ENCODE measurements at places on chromosomes 6 and 20.

DNA sequence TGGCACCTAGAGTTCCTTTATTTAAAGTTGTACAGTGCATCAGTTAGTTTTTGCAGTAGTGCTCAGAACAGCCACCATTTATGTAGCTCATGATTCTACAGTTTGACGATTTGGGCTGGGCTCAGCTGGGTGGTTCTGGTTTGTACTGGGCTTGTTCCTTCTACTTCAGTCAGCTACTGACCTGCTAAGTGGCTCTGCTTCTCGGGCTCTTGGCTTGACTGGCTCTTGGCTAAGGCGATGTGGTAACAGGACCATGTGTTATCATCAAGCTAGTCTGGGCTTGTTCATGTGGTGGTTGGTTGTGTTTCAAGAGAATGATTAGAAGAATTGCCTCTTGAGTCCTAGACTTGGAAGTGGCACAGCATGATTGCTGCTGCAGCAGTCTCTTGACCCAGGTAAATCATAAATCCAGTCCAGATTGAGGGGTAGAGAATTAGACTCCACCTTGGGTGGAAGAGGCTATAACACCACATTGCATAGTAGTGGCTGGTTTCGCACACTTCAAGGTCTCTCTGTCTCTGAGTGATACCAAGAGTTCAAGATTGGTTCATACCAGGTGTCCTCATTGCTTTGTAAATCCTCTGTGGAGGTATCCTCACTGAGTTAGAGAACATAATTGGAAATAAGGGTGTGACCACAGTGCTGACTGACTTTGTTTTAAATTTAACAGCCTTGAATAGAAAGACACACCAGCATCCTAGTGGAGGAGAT lies 253.0 kb downstream of the ARID1B start:
- DNase-seq: no peak

DNA sequence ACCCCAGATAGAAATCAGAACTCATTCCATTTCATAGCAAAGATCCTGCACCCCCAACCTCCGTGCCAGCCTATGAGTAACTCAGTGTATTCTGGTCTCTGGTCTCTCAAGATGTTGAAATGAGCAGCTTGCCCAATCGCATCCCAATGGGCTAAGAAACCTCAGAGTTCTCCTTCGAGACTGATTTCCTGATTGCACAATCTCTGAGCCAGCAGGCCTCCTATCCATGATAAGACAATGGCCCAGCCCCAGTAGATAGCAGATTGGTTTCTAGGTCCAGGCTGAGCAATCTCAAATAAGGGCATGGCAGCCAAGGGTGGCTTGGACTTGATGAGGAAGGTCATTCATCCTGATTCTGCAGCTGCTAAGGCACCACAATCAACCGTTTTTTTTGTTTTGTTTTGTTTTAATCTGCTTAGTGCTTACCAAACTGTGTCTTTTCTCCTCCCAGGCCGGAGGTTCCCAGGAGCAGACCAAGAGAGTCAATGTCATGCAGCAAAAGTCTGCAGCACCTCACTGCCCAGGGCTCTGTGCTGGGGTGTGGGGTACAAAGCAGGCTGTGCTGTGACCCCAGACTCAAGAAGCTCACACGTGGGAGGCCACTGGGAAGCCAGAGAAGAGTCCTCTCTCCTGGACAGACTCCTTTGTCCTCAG lies 125.1 kb upstream of the NXT1 start:
- no peak for DNase-seq

DNA sequence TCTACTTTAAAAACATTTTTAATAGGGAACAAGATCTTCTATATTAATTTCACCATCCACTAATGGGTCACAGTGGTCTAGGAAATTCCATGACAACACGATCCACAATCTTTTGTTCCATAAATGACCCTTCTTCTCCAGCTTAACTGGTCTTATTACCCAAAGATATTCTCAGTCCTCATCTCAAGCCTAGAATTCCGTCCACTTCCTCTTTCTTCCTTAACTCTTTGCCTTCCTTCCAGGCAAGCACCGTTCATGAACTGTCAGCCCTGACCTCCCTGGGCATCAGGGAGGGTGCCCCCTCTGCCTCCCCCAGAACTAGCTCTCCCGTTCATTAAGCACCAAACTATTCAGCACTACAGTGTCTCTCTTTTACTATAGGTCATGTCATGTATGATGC lies 8.0 kb downstream of the SAYSD1 start:
- DNase-seq: no peak

DNA sequence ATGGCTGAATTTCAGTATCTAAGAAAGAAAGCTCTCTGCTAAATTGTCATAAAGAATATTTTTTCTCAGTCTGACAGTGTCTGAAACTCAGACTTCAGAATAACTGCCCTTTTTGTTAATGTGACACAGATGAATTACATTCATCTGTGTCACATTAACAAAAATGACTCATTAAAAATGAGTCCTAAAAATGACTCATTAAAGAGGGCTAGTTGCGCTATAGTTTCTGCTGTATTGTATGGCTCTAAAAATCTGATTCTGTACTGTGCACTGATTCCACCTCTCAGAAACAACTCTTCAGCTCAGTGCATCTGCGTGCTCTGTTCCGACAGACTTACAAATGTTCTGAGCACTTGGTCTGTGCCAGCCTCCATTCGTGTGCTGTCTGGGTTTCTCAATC lies 15.0 kb downstream of the RNF114 start:
- no peak for DNase-seq

- no peak for DNase-seq
These were observed 479.4 kb upstream of the SLC35B3 start for GRCh38 chr6:8914700-8915099.

DNA sequence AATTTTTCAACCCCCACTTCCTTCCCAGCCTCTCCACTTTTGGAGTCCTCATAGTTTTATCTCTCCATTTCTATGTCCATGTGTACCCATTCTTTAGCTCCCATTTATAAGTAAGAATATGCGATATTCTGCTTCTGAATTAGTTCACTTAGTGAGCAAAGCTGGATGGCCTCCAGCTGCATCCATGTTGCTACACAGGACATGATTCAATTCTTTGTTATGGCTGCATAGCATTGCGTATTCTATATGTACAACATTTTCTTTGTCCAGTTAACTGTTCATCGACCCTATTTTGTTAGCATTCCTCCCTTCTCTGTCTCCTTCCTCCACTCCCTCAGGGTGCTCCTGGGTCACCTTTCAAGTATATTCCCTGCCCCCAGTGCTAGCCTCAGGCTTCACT lies 210.0 kb upstream of the SSTR4 start:
- no peak for DNase-seq

DNA sequence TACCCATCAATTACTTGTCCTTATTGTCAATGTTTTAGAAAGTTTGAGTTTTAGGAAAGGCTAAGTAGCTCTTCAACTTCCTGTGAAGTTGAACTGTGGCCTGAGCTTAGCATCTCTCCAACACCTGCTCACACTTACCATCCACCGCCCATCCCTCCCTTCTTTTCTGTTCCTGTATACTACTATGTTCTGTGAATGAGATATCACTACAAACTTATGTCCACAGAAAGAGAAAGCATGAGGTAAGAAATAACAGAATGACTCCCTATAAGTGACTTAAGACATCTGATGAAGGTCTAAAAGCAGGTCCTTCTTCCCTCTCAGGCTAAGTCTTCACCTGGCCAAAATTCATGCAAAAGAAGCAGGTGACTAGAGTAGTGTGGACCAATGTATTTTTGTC lies 246.3 kb upstream of the PREP start:
- no peak for DNase-seq

DNA sequence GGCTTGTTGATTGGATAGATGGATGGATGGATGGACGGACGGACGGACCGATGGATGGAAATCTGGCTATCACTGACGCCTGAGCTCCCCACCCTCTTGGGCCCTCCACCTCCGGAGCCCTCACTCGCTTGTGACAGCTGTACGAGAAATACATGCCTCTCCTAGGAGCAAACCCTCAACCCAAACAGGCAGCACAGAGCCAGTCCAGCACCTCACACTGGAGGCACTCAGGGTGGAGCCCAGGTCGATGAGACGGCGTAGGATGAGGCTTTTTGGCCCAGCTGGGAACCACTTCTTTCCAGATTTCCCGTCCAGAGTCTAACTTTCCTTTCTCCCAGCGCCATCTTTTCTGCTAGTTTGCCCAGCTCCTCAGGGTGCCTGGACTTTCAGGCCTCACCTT lies 2.7 kb upstream of the LY6G5C start:
- DNase-seq: no peak

All from NCI-H748 treated with DMSO at 0.1 percent for 48 hours (cell line).